KBM-7 (cell line): ENCODE measurements at places on chromosomes 12 and 14.
A peak's percentile ranks its signal among the peaks of the same experiment; 100 is the strongest.

DNA sequence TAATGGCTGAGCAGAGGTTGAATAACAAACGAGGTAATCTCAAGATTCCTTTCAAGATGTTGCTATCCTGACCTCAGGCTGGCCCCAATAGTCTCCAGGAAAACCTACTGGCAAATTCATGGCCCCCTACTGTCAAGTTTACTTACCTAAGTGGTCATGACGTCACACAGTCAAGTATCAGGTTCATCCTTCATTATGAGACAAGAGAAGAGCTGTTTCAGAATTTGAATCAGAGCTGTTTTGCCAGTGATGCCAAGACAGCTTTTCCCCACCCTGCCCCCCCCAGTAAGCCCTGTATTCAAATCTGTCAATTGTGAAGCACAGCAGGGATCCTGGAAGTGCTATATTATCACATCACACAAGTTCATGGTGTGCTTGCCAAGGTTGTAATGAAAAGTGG is 509.6 kb downstream of the NOVA1 start:
- no peak for DNase-seq

DNA sequence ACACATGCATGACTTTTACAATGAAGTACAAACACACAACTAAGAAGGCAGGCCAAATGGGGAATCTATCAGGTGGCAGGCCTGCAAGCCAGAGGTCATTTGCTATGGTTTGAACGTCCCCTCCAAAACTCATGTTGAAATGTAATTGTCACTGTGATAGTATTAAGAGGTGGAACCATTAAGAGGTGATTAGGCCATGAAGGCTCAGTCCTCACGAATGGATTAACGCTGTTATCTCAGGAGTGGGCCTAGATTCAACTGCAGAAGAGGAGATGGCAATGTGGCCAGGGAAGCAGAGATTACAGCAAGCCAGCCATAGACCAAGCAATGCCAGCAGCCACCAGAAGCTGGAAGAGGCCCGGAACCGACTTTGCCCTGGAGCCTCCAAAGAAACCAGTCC is 13.5 kb upstream of the ACTR6 start:
- DNase-seq, result no peak

DNA sequence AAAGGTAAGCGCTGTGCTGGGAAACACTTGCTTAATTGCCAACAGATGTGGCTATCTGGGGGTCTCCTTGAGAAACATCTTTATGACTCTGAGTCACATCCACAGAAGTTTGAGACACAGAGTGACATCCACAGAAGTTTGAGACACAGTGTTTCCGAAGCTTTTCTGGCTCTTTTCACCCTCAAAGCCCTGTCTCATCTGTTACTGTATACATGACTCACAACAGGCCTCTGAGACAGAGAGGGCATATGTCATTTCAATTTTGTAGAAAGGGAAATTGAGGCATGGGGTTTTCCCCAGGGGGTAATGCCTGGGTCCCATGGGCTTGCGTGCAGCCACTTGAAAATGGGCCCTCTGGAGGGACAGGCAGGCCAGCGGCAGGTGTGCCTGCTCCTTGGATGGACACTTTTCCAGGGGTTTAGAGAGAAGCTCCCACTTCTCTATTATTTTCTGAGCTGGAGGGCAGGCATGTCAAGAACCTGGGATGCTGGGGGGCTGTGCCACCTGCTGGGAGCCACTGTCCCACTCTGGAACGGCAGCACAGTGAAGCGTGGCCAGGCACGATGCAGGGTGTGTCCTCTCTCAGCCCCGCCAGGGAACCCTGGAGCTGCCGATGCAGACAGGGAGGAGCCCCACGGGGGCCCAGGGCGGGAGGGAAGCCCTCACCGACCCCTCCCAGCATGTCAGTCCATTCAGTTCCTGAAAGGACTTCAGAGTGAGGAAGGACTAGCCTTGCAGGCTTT is 111.3 kb upstream of the FKBP4 start:
- DNase-seq, result no peak

DNA sequence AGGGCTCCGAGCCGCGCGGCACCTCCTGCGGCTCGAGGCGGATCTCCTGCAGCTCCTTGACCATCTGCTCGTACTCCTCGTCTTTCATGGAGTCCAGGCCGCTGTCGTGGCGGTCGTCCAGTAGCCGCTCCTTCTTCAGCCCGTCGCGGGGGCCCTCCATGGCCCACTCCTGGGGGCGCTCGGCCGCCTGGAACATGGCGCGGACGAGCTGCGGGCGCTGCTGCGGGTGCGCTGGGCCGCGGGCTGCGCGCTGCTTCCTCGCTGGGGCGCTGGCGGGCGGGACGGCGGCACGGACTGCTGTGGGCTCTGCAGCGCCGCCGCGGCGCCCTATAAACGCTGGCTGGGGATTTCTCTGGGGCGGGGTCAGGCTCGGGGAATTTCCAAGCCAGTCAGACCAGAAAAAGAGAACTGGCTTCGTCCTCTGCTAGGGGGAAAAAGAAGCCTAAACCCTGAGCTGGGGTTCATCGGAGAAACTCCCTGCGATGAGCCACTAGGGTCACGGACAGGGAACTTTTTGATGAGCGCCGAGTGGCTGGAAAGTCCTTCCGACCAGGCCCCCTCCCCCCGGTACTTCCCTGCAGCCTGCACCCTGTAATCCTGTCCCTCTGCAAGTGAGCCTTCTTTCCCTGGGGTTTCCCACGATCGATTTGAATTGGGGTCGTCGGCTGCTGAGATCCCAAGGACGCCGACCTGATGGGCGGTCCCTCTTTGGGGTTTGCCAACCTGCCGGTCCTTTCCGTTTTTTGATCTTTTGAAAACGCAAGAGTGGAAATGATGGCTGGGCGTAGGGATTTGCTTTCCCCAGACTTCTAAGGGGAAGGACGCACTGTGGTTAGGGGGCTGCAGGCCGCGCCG is at the start of gene NFKBIA:
TSS of gene NFKBIA (minus strand) at position 301 of the 855 bp plus-strand sequence. CDS start at position 196, 105 bp downstream.
- DNase-seq, result peak; percentile 95

GRCh38 chr14:66900719-66901118 is 288.5 kb upstream of the GARIN2 start:
- DNase-seq, result no peak

GRCh38 chr14:72975770-72976169 is 49.5 kb downstream of the DCAF4 start:
- DNase-seq, result no peak

- DNase-seq, result no peak
Observed at GRCh38 chr12:31914927-31915326, 44.3 kb upstream of the RESF1 start.

DNA sequence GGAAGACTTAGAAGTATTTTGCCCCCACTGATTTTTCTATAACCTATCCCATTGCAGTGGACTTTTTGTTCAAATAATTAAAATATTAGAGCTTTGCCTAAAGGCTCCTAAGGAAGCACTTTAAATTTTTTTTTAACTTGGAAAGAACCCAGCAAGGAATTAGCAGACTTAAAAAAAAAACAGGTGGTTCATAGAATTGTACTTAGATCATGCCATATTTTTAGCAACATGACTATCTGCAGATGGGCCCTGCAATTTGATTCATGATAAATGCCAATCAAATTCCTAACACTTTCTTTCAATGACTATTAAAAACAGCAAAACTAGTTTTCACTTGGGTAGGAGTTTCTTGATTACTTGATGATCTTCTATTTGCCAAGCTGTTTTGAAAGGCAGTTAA is 11.5 kb downstream of the ADAMTS20 start:
- no peak for DNase-seq

GRCh38 chr12:50380761-50381325 is 15.6 kb downstream of the FAM186A start:
- DNase-seq, result no peak

DNA sequence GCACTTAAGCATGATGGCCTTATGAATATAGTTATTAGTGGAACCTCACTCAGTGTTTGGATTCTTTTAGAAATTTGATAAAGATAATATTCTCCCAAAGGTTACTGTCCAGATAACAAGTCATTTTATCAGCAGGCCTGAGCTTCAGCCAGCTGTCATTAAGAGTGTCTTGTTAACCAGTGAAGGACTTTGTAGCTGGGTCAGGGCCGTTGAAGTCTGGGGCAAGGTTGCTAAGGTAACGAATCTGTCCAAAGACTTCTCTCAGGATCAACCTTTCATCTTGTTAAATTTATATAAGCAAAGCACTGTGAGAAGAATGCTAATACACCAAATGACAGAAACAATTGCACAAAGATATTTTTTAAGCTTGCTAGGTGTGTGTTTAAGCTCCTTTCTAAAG is 271.3 kb upstream of the TMPO start:
- no peak for DNase-seq

- DNase-seq, result no peak
Observed at GRCh38 chr12:130776857-130777339, 60.8 kb upstream of the RIMBP2 start.

GRCh38 chr14:104115131-104115600 is 23.2 kb upstream of the KIF26A start:
- DNase-seq, result no peak

DNA sequence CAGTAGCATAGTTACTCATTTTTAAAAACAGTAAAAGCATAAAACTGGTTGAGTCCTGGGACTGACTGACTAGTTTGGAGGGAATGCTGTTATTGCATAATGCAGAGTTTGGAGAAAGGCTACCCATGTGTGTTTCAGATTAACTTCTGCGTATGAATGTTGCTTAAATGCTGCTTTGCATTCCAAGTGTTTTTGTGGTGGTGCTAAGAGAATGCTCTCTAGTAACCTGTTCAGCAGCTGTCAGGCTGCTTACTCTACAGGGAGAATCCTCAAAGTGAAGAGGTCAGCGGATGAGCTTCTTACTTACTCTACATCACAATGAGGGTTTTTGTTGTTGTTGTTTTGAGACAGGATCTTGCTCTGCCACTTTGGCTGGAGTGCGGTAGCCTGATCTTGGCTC is 4.3 kb downstream of the DLST start:
- DNase-seq, result no peak

DNA sequence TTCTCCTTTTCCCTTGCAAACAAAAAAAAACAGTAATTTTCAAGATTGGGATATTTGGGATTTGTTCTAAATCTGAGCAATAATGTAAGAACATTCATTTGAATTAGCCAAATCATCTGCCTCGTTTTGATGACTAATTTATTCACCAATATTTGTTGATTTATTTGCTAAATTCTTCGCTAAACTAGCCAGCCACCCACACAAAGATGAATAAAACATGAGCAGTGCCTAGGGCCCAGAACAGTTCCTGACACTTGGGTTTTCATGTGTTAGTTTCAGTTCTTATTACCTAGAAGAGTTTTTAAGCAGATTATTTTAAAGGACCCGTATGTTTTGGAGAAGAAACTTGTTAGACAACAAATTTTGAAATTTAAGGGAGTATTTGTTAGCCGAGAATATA is 1.4 kb downstream of the ETNK1 start:
- peak; percentile 12 for DNase-seq

GRCh38 chr12:57166971-57167371 is 19.6 kb upstream of the LRP1-AS start:
- DNase-seq, result no peak

GRCh38 chr14:53947452-53948204 is 9.0 kb downstream of the BMP4 start:
- no peak for DNase-seq

DNA sequence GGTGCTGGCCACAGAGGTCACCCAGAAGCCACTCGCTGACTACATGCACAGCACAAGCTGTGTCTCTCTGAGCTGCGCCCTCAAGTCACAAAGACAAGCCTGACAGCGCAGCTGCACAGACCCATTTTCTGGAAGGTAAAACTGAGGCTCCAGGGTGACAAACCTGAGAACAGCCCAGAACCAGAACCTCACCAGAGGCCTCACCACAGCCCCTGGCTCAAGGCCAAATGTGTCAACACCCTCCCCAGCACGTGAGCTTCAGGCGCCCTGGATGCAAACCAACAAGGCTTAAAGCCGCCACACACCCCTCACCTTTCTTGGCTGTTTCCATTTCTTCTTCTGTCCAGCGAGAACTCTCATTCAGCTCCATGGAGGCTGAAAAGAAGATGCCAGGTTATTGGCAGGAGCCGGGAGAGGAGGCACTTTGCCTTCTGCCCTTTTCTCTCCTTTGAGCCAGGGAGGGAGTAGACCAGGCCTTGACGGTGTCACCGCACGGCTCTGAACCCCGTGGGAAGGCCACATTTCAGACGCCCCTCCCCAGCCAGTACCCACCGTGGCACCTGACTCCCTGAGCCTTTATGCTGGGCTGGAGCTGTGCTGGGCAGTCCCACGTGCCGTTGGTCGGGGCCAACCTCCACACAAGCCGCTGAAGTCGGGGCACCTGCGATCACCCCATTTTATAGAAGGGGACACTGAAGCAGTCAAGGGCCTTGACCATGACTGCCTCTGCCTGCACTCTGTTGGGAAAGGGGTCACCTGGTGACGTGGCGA is 103.1 kb downstream of the RFLNA start:
- DNase-seq, result peak; percentile 10

DNA sequence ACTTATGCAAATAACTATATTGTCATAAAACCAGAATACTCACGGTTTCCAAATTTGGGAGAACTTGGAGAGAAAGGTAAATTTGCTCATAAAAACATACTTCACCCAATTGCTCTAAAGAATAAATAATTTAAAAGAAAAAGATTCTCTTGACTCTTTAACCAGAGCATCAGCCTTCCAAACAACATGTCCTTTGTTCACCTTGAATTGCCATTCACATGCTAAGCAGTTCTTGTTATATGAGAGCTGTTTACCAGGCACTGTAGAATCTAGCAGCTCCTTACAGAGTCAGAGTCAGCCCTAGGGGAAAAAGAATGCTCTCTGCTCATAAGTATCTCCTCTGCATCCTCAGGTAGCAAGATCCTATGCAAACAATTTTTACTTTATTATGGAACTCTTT is 10.2 kb downstream of the SLCO1A2 start:
- no peak for DNase-seq

DNA sequence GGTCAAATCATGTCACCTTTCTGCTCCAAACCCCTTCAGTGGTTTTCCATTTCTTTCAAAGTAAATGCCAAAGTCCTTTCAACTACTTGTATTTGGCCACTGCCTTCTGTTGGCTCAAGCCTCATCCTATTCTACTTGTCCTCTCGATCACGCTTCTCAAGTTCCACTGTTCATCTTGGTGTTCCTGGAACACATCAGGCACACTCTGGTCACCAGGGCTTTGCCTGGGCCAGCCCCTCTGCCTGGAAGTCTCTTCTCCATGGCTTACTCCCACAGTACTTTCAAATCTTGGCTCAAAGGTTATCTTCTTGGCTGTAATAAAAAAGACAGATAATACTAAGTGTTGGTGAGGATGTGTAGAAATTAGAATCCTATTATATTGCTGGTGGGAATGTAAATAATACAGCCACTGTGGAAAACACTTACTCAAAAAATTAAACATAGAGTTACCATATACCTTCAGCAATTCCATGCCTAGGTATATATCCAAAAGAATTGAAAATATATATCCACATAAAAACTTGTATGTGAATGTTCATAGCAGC is 17.3 kb upstream of the PPFIBP1 start:
- DNase-seq, result no peak

GRCh38 chr14:89241934-89242651 is 174.9 kb downstream of the FOXN3 start:
- no peak for DNase-seq
